GF-D8 (cell line): ENCODE measurements at places on chromosomes 2 and 18.

GRCh38 chr2:172674034-172674967 lies 61.3 kb upstream of the RAPGEF4 start:
- DNase-seq: no peak

DNA sequence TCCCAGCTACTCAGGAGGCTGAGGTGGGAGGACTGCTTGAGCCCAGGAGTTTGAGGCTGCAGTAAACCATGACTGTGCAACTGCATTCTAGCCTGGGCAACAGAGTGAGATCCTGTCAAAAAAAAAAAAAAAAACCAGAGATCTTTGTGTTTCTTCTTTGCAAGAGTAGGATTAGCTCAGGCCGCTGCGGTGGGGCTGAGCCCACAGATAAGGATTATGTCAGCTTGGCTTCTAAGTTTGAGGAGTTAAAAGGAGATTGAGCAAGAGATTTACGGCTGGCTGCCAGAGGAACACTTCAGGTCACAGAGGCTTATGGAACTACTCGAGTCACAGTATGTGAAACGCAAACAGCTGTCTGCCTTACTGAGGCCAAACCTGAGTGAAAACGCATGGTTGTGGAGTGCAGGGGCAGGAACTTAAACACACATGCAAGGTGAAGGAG lies 146.7 kb upstream of the L3MBTL4 start:
- DNase-seq: peak; percentile 98

DNA sequence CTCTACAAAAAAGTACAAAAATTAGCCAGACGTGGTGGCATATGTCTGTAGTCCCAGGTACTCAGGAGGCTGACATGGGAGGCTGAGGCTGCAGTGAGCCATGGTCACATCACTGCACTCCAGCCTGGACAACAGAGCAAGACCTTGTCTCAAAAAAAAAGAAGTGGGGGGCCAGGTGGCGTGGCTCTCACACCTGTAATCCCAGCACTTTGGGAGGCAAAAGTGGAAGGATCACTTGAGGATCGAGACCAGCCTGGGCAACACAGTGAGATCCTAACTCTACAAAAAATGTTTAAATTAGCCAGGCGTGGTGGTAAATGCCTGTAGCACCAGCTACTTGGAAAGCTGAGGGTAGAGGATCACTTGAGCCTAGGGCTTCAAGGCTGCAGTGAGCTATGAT lies 23.1 kb downstream of the KCNG3 start:
- no peak for DNase-seq

DNA sequence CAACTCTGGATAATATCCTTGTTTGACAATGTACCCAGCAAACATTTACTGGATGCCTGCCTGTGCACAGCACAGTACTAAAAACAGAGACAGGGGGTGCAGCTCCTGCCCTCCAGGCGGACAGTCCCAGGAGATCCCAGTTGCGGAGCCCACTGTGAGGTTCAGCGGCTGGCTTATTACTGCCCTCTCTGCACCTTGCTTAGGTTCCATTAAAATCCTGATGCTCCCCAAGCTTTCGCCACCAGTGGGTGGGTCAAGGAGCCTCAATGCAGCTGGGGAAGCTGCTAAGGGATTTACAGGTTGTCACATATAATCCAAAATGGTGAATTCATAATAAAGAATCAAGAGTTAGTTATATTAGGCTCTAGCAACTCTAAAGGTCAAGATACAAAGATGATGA lies 38.3 kb downstream of the CRACDL start:
- DNase-seq: no peak

GRCh38 chr2:30987566-30987965 lies 150.7 kb downstream of the GALNT14 start:
- DNase-seq: no peak

DNA sequence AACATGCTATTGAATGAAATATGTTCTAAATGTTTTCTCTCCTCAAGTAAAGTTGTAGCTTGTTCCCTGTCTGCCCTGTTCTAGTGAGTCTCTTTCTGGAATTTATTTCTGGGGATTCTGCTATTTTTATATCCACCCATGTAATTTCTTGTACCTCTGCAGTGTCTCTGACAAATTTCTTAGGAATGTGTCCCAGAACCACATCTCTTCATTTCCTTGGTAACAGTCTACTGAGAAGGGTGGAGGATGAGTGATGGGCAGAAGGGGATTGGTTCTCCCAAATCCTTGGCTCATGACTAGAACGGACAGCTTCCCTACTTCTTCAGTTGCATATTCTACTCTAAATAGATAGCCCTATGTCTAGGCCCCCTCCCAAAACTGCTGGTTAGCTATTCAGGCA lies 490.6 kb upstream of the LINC00305 start:
- DNase-seq: no peak

DNA sequence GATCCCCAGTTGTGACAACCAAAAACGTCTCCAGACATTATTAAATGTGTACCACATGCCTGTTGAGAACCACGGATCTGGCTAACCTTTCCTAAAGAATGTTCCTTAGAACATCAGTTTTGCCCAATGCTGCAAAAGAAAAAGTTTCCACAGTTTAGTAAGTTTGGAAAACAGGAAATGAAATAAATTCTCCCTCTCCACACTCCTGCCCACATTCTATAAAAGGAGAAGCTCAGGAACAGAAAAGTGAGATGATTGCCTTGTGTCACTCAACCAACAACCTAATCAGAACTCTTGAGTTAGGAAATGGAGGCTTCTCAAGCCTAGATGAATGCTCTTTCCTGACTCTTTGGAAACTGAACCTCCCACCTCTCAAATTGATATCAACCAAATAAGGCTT lies 56.1 kb upstream of the NFE2L2 start:
- no peak for DNase-seq

DNA sequence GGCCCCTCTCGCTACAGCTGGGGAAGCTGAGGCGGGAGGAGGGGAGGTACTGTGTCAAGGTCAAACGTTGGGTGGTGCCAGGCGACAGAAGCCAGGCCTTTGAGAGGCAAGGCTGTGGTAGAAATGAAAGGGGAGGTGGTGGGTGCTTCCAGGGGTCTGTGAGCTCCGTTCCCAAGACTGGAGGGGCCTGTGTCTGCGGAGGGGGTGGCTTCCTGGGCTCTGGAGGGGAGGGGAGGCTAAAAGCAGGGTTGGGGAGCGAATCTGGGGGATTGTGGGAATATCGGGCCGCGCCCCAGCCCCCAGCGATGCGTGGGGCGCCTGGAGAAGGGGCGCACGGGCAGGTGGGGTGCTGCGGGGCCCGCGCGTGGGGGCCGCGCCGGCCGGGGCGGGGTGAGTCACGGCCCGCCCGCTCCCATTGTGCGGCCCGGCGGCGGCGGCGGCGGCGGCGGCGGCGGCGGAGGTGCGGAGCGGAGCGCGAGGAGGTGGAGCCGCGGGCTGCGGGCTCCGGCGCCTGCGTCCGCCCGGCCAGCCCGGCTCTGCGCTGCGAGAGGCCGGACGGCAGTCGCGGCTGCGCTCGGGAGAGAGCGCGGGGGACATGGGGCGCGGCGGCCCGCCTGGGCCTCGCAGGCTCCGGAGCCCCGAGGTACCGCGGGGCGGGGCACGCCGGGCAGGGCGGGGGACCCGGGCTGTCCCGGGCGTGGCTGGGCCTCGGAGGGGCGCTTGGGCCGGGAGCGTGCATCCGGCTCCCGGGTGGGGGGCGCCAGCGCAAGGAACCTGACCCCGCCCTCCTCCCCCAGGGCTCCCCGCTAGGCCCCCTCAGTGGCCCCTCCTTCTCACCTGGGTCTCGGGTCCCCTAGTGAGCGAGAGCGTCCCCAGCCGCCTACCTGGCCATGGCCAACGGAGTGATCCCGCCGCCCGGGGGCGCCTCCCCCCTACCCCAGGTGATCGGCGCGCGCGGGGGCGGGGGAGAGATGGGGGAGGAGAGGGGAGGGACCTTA lies at the start of gene SLC4A3:
TSS of gene SLC4A3 (plus strand) at position 528 of the 998 bp plus-strand sequence. CDS start at position 891, 363 bp downstream.
- DNase-seq: no peak

DNA sequence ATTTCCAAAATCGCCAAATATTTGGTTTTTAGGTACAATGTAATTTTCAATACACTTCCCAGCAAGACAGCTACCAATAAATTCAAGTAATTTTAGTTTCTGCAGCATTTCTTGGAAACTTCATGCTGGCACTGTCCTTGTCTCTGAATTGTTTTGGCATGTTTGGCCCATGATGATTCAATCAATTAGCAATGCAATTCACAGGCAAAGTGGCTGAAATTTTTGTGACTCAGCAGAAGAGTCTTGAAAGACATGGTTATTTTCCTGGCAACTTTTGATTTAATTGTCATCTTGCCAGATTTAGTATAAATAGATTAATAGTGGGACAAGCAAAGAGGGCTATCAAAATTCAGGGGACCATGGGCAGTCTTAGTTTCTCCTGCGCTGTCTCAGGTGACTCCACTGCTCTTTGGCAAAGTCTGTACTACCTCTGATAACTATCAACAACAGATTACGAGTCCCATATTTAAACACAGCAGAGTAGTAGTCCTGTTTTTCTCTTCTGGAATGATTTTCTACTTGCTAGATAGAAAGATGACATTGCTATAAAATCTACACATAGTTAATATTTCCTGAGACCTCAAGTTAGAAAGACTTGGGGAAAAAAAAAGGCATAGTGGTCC lies 88.9 kb upstream of the CYP26B1 start:
- no peak for DNase-seq

DNA sequence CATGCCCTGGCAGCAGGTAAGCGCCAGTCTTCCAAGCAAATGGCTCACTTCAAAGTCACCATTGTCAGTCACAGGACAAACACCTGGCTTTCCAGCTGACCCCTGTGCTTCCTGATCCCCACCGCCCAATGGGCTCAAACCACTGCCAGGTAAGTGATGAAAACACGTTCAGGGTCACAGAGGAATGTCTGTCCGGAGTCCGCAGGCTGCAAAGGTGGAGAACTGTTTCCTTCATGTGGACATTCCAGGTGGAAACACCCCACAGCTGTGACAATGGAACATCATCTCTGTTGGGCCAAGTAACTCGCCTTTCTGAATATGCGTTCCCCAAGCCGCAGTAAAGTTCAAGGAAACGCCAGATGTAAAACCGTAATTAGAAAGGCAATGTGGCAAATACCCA lies 86.0 kb downstream of the CRACDL start:
- DNase-seq: no peak

DNA sequence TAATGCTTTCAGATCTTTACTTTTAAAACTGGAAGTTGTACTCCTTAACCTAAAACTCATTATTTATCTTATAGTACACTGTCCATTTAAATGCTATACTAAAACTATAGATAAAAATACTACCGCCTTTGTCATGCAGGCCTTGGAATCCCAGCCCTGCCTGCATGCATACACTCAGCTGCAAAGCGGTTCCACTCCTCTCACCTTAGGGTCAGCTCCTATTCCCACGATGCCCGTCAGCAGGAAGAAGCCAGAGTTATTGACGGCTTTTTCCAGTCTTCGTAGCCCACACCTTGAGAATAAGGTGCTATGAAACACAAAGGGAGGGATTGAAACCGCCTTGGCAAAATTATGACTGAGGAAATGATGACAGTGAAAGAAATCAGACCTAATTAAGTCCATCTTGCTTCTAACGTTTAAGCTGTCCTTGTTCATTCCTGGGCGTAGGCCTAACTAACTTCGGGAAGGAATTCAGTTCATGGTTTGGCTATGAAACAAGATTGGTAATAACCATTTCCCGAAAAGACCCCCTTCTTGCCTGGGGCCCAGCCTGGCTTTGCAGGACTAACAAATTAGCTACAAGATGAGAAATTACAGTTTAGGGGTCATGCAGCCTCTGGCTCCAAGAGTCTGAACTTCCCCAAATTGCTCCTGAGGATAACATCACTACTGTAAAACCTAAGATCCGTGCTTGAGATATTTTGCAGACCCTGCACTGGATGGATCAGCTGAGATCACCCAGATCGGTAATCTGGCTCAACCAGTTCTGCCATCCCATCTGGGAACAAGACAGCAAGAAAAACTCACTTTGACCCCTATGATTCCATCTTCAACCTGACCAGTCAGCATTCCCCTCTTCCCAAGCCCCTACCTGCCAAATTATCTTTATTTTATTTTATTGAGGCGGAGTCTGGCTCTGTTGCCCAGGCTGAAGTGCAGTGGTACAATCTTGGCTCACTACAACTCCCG lies 17.1 kb downstream of the EPB41L5 start:
- no peak for DNase-seq

GRCh38 chr2:17863539-17863938 lies 14.9 kb upstream of the KCNS3 start:
- no peak for DNase-seq

DNA sequence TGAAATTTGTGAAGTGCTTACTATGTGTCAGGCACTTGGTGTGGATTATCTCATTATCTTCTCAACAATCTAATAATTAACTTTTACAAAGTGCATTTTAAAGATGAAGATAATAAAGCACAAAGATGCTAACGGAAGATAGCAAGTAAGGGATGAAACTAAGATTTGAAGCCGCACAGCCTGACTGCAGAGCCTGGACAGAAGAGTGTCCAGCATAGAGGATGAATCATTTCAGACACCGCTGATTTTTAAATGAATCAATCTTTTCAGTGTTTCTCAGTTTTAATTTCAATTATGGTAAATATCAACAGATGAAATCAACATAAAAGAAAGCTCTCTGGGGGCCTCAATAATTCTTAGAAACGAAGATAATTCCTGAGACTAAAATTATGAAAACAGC lies 24.5 kb upstream of the STAM2 start:
- no peak for DNase-seq

DNA sequence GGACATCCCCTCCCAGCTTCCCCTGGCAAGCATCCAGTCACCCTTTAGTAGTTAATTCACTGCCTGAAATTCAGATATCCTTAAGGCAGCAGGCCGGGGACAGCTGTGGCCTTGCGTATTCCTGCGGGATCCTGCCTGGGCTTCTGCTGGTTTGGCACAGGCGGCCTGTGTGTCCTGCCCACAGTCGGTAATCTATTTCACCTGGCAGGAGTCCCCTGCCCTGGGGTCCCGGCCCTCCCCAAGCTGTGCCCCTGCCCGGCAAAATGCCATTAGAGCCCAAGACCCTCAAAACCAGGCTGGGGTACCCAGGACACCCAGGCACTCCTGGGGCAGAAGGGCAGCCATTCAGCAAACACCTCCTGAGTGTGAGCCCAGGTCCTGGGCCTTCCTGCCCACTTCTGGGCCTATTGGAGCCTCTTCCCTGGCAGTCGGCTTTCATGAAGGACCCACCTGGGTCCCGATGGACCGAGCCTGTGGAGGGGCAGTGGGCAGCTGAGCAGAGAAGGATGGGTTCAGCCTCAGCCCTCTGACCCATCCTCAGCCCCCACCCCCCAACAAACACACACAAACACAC lies 11.6 kb downstream of the CROCC2 start:
- DNase-seq: no peak

- peak; percentile 51 for DNase-seq
Measured at GRCh38 chr2:159516241-159516758, 100.0 kb downstream of the BAZ2B start.

DNA sequence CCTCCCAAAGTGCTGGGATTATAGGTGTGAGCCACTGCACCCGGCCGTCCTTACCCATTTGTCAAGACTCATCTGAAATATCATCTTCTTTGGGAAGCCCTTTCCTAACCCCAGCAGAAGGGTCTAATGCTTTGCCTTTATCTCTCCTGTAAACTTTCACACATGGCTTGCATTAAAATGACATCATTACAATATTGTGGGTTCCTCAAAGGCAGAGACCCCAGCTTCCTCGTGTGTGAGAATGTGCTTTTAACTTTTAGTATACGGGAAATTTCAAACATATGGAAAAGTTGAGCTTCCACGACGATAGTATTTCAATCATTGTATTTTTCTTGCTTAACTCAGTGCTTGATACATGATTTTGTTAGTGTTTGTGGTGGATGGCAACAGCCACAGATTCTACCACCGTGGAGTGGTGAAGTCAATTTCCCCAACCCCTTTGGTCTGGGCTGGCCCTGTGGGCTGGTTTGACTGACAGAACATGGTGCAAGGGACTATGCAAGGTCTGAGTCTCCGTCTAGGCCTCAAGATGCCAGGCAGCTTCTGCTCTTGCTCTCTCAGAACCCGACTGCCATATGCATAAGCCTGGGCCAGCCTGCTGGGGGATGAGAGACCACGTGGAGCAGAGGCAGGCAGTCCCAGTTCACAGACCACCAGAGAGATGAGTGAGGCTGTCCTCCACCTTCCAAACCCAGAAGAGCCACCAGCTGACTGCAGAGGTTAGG lies 39.9 kb downstream of the NGEF start:
- no peak for DNase-seq
